ENCODE measurements at places on chromosomes 13 and 19.

DNA sequence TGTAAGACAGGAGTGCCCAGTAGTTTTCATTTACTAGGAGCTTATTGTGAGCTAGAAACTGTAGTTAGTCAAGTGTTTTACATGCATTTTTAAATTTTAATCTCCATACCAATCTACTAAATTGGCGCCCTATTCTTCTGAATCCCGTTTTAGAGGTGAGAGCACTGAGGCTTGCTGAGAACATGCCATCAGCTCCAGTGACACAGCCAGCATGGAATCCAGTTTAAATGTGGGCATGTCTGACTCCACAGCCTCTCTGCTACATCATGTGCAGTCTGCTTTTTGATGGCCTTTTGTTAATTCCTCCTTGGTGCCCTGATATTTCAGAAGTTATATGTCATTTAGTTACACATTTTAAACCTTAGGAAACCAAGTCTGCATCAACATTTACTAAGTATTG, 325.4 kb downstream of the DLEU7 start:
- no peak for DNase-seq

DNA sequence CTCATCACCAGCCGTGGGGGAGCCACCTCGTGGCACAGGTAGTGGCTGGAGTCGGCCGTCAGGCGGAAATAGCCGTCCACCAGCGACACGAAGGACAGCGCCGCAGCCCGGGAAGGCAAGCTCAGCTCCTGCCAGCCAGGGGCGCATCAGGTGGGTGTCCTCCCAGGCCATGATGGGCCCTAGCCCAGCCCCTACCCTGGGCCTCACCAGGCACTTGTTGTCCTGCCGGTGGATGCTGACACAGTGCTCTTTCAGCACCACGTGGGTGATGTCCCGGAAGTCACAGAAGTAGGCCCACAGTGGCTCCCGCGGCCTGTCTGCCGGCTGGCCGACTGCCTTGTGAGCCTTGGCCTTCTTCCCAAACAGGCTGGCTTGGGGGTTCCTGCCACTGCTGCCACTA, 15.7 kb downstream of the TYK2 start:
- no peak for DNase-seq

DNA sequence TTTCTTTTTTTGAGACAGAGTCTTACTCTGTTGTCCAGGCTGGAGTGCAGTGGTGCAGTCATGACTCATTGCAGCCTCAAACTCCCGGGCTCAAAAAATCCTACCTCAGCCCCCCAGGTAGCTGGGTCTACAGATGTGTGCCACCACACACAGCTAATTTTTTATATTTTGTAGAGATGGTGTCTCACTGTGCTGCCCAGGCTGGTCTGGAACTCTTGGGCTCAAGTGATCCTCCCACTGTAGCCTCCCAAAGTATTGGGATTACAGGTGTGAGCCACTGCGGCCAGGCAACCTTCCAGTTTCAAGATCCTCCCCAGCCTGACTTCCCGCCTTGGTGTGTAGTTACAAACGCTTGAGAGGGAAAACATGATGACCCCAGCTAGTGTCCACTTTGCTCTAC, 22.2 kb downstream of the CNFN start:
- DNase-seq: no peak

GRCh38 chr19:58059003-58059670, at the start of gene ZNF135:
TSS of gene ZNF135 (plus strand) at chr19:58059282. CDS start at chr19:58060003, 721 bp downstream.
- peak; percentile 33 for DNase-seq

DNA sequence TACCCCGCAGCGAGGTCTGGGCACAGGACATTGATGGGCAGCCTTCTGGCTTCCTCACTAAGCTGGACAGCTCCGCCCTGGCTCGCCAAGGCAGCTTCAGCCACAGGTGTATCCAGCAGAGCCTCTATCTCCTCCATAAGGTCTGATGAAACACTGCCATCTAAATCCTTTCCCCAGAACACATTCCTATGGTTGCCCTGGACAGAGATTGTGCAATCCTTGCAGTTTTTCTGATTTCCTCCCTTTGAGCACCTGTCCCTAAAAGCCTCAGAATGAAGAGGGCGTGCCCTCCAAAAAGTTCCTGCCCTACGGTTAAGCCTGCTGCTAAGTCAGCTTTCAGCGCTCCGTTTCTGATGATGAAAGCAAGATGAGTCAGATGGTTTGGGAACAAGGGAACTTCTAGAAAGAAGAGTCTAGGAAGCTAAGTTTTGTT, 21.0 kb downstream of the CLEC4M start:
- DNase-seq: no peak

DNA sequence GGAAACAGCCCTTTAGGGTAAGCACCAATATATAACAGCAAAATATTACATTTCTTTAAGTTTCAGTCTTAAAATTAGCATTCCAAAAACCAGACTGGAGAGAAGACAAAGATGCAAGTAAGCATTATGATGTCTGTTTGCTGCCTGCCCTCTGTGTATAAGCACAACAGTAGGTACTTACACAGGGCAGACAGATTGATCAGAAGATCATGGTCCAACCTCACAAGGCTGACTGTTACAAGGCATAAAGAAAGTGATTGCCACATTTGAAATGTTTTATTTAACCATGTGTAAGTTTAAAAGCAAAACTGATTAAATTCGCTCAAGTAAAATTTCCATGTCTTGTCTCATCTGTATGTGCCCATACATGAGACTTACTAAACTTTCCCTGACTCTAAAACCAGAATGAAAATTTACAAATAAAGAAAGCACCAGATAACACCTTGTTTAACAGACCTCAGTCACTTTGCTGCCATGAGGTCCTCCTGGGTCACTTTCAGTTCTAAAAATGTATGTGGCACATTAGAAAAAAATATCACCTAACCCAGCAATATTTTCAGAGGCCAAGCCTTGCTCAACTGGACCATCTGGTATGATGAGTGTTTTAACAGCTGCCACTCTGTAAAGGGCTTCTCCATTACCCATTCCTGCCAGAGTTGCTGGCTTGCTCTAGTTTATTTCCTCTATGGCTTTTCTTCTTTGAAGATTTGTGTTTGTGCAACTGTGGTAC, 297.0 kb downstream of the RBM26 start:
- DNase-seq: no peak

DNA sequence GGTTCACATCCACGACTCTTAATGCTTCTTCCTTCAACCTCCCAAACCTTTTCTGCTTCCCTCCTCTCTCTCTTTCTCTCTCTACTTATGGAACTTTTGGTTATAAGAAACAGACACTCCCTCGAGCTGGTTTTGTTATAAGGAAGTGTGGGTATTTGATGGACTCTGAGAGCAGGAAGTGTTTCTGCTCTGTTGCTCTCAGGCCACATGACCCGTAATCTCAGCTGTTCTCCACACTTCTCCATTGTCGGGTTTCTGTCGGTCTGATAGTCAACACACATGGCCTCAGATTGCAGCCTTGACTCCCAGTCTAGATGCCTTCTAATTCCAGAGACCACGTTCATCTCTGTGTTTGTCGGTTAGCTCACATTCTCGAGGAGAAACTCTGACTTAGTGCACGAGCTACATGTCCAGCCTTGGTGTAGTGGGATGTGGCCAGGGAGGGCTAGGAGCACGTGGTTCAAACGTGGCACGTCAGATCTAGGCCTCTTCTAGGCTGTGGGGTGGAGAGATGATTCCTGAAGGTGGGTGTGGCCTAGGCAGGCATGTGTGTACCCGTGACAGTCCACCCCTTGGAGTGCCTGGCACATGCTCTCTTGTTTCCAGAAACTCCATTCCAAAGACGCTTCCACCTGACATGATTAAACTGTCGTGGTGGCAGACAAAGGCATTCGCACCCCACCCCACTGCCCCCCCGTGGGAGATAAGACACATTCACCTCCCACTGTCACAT, 26.3 kb downstream of the CNFN start:
- no peak for DNase-seq

GRCh38 chr13:66424422-66424821, 805.7 kb downstream of the PCDH9 start:
- DNase-seq: no peak

GRCh38 chr19:6576869-6577475, 14.0 kb downstream of the CD70 start:
- DNase-seq: no peak

DNA sequence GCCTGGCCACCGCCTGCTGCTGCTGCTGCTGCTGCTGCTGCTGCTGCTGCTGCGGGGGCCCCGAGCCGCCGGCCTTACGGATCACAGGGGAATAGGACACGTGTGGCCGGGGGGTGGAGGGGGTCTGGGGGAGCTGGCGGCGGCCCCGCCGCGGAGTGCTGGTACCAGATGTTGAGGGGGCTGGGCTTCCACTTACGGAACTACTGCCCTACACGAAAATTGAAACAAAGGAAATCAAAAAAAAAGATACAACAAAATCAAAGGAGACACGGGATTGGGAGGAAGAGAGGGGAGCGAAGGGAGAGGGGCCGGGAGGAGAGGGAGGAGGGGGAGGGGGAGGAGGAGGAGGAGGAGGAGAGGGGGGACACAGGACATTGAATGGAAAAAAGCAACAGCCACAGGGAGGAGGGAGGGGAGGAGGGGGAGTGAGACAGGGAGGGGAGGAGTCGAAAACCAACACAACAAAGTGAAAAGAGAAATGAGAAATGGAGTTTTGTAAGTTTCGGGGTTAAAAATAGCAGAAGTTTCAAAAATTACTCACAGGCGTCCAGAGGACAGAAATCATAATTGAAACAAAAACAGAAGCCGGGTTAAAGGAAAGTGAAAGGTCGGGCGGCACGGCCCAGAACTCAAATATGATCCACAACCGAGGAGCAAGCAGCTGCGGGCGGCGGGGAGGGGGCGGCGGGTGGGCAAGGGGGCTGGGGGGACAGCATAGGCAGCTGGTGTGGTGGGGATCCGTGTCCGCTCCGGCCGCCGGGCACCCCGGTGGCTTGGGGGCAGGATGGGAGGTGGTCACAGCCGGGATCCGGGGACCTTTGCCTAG, 57.8 kb downstream of the IER2 start:
- DNase-seq: peak; percentile 20

DNA sequence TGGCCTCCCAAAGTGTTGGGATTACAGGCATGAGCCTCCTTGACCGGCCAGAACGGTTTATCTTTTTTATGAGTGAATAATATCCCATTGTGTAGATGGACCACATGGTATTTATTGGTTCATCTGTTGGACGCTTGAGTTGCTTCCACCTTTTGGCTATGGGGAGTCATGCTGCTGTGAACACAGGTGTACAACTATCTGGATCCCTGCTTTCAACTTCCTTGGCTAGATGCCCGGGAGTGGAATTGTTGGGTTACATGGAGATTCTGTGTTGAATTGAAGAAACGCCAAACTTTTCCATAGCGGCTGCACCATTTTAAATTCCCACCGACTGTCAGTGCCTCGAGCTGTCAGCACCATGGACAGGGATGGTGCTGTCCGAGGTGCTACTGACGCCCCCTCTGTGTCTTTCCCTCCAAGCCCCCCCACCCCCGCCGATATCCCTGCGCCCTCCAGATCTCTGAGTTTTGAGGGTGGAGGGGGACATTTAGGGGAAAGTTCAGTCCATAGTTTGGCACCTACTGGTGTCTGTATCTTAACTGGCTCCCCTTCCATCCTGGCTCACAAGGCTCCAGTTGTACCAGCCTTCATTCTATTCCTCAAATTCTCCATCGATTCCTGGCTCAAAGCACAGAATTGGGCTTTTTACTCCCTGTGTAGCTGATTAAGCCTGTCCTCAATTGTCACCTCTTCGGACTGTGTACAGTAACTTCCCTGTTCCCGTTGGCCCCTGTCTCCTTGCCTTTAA, 27.3 kb downstream of the PNPLA6 start:
- DNase-seq: no peak

GRCh38 chr13:113231306-113232207, 22.1 kb downstream of the CUL4A start:
- DNase-seq: no peak

- DNase-seq: no peak
Measured at GRCh38 chr19:48182434-48182833, 12.0 kb downstream of the ZSWIM9 start.

DNA sequence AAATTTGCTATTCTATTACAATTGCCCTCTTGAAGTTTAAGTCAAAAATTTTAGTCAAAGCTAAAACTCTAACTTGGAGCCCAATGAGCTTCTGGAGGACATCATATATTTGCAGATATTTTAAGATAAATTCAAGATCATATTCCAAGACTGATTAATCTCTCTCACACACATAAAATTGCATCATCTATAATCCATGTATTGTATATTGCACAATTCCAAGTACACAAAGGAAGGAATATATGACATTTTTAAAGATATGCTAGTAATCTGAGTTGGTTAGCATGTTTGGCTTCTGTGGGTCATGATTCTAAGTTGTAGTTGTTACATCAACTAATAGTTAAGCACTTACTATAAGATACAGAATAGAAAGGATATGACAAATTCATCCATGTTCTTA, 53.3 kb downstream of the KCNRG start:
- DNase-seq: no peak

GRCh38 chr13:43572656-43573360, 214.0 kb downstream of the ENOX1 start:
- DNase-seq: no peak

GRCh38 chr19:33665776-33666595, 44.2 kb downstream of the CHST8 start:
- DNase-seq: no peak

GRCh38 chr13:114325729-114326128, 11.4 kb downstream of the CHAMP1 start:
- DNase-seq: no peak

DNA sequence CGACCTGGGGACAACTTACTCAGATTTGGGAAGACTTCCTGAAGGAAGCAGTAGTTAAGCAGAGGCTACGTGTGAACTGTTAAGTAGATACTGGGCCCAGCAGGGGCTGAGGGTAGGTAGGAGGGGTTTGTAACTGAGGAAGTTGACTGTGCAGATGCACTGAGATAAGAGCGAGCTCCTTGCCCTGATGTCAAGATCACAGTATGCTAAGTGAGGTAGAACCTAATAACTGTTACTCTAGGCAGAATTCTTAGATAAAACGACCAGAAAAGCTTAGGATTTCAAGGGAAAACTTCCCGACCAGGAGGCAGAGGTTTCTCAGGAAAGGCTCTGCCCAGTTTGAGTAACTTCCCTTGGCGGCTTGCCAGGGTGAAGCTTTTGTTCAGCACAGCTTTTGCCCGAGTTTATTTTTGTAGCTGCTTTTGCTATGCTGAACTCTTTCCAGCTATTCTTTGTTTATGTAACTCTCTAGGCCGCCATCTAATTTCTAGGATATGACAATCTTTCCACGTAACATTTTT, 632.1 kb downstream of the DIAPH3 start:
- DNase-seq: no peak

Data from stimulated activated CD8-positive, alpha-beta memory T cell treated with anti-CD3 and anti-CD28 coated beads, Interleukin-12 subunit alpha, Interleukin-12 subunit beta, amount 100 ng/mL, for 1 hour (primary cell).